Activated T-cell treated with anti-CD3 and anti-CD28 coated beads for 24 hours (primary cell): ENCODE measurements at places on chromosomes 1 and 21.

GRCh38 chr1:7383671-7384520, 387.2 kb upstream of the VAMP3 start:
- no peak for DNase-seq

DNA sequence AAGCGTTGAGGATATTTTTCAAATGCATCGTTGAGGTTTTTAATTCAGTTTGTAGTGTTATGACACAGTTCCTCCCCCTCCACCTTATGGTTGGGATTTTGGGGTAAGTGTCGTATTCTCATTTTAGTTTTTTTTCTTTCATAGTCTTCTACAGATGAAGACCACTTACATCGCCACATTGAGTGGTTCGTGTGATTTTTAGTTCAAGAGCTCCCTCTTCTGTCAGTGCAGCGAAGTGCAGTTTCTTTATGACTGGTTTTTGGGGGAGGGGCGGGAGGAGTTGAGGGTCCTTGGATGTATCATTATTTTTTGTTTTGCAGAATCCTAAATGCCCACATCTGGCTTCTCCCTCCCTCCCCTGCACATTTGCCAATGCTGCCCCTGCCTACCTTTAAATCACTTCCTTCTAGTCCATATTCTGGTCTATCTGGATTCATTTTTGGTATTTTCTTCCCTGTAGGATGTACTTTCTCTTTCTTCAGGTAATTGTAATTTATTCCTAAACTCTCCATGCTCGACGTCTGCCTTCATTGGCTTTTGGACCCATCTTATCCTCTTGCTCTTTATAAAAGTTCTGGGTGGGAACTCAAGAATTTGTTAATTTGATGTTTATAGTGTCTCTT, 433.1 kb downstream of the CAMTA1 start:
- DNase-seq, result peak; percentile 18

- no peak for DNase-seq
These were observed 50.6 kb downstream of the TNFRSF8 start for GRCh38 chr1:12113433-12114339.

- DNase-seq, result no peak
These were observed 20.3 kb downstream of the TSPAN2 start for GRCh38 chr1:115068826-115069585.

DNA sequence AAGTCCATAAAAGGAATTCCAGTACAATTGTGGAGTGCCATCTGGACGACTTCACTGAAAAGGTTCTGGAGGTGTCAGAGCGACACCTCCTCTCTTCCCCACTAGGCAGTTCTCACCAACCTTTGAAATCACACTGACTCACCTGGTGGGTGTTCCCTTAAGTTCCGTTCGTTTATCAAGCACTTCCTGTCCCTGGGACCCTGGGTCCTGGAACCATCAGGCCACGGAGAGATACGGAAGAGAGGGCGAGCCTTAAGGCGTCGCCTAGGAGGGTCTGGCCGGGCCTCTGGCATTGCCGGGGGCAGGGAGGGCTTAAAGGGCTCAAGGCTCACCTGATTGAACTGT, 317 bp downstream of the SPAG17 start:
- no peak for DNase-seq

- DNase-seq, result no peak
These were observed 37.0 kb downstream of the VTCN1 start for GRCh38 chr1:117173691-117174090.
